Astrocyte (in vitro differentiated cells and primary cell): ENCODE measurements at places on chromosomes 2 and 18.
A peak's percentile ranks its signal among the peaks of the same experiment; 100 is the strongest.

- peak overlapping the region; percentile 63 for H3K27ac ChIP-seq
- H3K36me3 ChIP-seq = no peaks in the 10 kb centered on the region
- peak; percentile 78 for DNase-seq
- H3K4me3 ChIP-seq = peak overlapping the region; percentile 39
- peaks cover 32% of the 10 kb centered on the region for H3K4me1 ChIP-seq
Observed at GRCh38 chr2:1605102-1606045, 138.9 kb downstream of the PXDN start.

GRCh38 chr2:167336213-167336612 lies 447.9 kb downstream of the XIRP2 start:
- no peak overlapping the region for H3K4me3 ChIP-seq
- H3K27me3 ChIP-seq = no peaks in the 10 kb centered on the region
- H3K27ac ChIP-seq = no peak overlapping the region
- no peak for DNase-seq
- H3K4me1 ChIP-seq = no peaks in the 10 kb centered on the region
- no peaks in the 10 kb centered on the region for H3K36me3 ChIP-seq

GRCh38 chr18:60895181-60895580 lies 438.0 kb upstream of the CDH20 start:
- no peak overlapping the region for H3K27ac ChIP-seq
- H3K27me3 ChIP-seq = no peaks in the 10 kb centered on the region
- no peaks in the 10 kb centered on the region for H3K4me1 ChIP-seq
- peak; percentile 44 for DNase-seq
- no peak overlapping the region for H3K4me3 ChIP-seq
- no peaks in the 10 kb centered on the region for H3K36me3 ChIP-seq

DNA sequence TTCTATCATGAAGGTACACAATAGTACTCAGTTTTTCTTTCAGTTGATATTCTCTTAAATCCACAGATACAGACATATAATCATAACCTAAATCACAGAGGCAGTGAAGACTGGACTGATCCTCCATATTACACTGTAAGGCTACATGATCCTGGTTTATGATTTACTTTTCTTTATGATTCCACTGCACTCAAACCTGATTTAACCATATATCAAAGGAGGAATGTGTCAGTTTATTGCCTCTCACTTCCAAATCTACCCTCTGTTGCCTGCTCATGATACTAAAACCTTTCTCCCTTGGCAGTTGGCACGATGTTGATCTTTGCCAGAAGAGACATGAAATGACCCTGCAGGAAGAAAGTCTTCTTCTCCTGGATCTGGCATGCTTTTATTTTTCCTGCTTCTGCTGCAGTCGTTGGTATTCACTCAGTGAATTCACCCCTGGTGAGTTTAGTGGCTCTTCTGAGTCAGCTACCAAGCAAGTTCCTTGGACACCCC lies 426.4 kb downstream of the MBD2 start:
- no peak overlapping the region for H3K4me3 ChIP-seq
- peaks cover 14% of the 10 kb centered on the region for H3K4me1 ChIP-seq
- H3K27me3 ChIP-seq = no peaks in the 10 kb centered on the region
- H3K27ac ChIP-seq = no peak overlapping the region

DNA sequence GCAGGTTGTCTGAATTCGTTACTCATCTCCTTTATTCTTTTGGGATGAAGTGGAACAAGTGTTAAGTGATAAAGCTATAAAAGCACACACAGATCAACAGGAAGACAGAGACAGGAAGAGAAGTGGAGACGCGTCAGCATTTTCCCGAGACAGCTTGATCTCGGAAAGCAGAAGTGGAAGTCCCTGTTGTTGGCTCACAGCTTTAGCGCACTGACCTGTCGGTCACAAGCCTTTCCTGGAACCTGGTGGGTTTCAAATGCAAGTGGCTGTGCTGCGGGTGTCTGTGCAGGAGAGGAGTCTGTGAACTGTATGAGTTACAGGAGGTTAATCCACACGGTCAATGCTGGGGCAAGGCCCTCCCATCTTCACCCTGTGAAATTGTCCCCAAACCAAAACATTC lies 116.6 kb upstream of the PELI1 start:
- no peaks in the 10 kb centered on the region for H3K27me3 ChIP-seq

- no peaks in the 10 kb centered on the region for H3K4me1 ChIP-seq
- no peaks in the 10 kb centered on the region for H3K36me3 ChIP-seq
- no peaks in the 10 kb centered on the region for H3K27me3 ChIP-seq
- H3K4me3 ChIP-seq = no peak overlapping the region
- no peak overlapping the region for H3K27ac ChIP-seq
- no peak for DNase-seq
Observed at GRCh38 chr2:182854375-182855105, 11.9 kb downstream of the FRZB start.

- peaks cover 17% of the 10 kb centered on the region for H3K4me1 ChIP-seq
- H3K4me3 ChIP-seq = no peak overlapping the region
- no peak overlapping the region for H3K27ac ChIP-seq
Observed at GRCh38 chr2:39383146-39383545, 53.9 kb downstream of the MAP4K3 start.

GRCh38 chr18:75316826-75317225 lies 106.2 kb downstream of the TSHZ1 start:
- H3K27ac ChIP-seq = no peak overlapping the region
- no peak overlapping the region for H3K4me3 ChIP-seq
- H3K4me1 ChIP-seq = no peaks in the 10 kb centered on the region
- H3K27me3 ChIP-seq = no peaks in the 10 kb centered on the region
- no peaks in the 10 kb centered on the region for H3K36me3 ChIP-seq

DNA sequence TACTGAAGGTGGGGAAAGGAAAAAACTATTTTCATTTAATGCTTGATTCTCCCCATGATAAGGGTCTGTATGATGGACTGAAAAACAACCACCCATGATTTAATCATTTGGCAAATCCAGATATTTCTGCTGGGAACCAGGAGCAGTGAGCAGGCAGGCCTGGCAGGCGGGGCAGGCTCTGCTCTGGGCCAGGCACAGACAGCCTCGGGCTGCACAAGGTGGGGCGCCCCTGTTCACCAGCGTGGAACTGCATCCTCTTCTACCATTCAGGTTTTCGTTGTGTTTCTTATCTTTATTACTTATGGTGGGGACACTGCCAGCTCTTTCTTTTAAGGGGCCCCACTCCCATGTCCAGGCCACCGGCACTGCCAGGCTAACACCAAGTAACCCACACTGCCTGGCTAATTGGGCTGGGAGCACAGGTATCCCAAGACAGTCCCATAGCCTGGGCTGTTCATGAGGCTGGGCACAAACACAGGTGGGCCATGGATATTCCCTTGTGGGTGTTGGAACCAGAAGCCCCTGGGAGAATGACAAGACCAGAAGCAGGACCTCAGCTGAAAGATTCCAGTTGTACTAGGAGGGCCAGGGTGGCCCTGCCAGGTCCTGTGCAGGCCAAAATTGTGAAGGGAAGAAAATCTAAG lies 57.1 kb upstream of the RALBP1 start:
- no peaks in the 10 kb centered on the region for H3K27me3 ChIP-seq
- H3K4me3 ChIP-seq = no peak overlapping the region
- H3K27ac ChIP-seq = no peak overlapping the region
- peaks cover 14% of the 10 kb centered on the region for H3K4me1 ChIP-seq

- H3K4me3 ChIP-seq = no peak overlapping the region
- peak; percentile 7 for DNase-seq
- H3K36me3 ChIP-seq = no peaks in the 10 kb centered on the region
- H3K4me1 ChIP-seq = no peaks in the 10 kb centered on the region
Observed at GRCh38 chr2:13091455-13091854, 374.7 kb downstream of the TRIB2 start.

- no peaks in the 10 kb centered on the region for H3K4me1 ChIP-seq
- no peaks in the 10 kb centered on the region for H3K36me3 ChIP-seq
- peak; percentile 31 for DNase-seq
- H3K27me3 ChIP-seq = no peaks in the 10 kb centered on the region
- no peak overlapping the region for H3K27ac ChIP-seq
Observed at GRCh38 chr2:177758591-177759371, 313.8 kb downstream of the PDE11A start.

DNA sequence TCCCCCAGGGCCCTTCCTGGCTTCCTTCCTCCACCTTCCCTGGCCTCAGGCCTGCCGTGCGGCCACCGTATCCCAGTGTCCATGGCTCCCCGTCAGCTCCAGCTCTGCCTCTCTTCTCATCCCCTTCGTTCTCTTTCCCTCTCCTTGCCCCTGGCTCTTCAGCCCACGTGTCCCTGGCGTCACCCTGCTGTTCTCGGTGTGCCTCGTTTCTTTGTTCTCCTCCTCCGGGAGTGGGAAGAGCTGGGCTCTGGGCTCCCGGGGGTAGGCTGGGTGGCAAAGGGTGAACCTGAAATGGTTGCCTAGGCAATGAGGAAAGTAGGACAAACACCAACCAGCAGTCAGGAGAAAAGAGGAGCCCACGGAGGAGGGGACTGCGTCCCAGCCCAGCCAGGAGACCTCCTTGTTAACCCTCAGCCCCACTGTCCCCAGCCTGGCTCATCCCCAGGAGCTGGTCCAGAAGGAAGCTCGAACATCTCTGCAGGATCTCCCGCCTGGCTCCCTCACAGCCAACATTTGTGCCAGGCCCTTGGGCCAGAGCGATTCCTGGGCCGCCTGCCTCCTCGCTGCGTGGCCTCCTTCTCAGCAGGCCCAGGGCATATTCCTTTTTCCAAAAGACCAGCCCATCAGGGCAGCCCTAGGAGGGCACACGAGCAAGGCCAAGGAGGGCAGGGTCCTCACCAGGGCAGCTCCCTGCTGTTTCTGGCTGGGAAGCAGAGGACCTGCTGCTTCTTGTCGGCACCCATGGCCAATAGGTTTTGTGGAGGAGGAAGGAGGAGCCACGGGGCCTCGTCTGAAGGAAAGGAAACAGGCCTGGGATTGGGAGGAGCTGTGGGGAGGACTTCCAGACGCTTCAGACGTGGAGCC lies 30.9 kb upstream of the DNMT3A start:
- no peaks in the 10 kb centered on the region for H3K27me3 ChIP-seq
- H3K4me3 ChIP-seq = no peak overlapping the region
- H3K36me3 ChIP-seq = no peaks in the 10 kb centered on the region
- no peak for DNase-seq

GRCh38 chr2:222842491-222843174 lies 18.2 kb upstream of the ACSL3 start:
- no peak overlapping the region for H3K27ac ChIP-seq
- peaks cover 14% of the 10 kb centered on the region for H3K4me1 ChIP-seq
- peak; percentile 48 for DNase-seq
- H3K27me3 ChIP-seq = no peaks in the 10 kb centered on the region
- H3K4me3 ChIP-seq = no peak overlapping the region

GRCh38 chr18:45056926-45057325 lies 376.2 kb downstream of the SETBP1 start:
- DNase-seq = peak; percentile 13
- H3K4me3 ChIP-seq = no peak overlapping the region
- no peak overlapping the region for H3K27ac ChIP-seq
- H3K27me3 ChIP-seq = no peaks in the 10 kb centered on the region
- H3K36me3 ChIP-seq = no peaks in the 10 kb centered on the region
- no peaks in the 10 kb centered on the region for H3K4me1 ChIP-seq

- no peak for DNase-seq
- no peaks in the 10 kb centered on the region for H3K36me3 ChIP-seq
- no peak overlapping the region for H3K4me3 ChIP-seq
Observed at GRCh38 chr2:219777388-219777787, 150.0 kb downstream of the SLC4A3 start.
